ENCODE measurements at places on chromosomes 1 and 21.

DNA sequence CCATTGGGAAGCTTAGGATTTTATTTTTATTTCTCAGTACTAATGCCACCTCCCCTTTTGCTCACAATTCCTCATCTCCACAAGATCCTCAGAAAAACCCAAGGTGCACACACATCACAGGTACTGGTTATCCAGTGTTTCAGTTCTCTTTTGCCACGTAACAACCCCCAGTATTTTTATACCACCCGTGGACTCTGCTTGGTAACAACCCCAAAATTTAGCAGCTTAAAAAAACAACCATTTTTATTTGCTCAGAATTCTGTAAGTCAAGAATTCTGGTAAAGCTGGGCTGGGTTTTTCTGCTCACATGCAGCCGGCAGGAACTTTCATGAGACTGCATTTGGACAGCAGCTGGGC, 180.0 kb downstream of the KAZN start:
- no peak for DNase-seq

- DNase-seq, result no peak
Observed at GRCh38 chr1:94299627-94300553, 62.5 kb upstream of the ARHGAP29 start.

DNA sequence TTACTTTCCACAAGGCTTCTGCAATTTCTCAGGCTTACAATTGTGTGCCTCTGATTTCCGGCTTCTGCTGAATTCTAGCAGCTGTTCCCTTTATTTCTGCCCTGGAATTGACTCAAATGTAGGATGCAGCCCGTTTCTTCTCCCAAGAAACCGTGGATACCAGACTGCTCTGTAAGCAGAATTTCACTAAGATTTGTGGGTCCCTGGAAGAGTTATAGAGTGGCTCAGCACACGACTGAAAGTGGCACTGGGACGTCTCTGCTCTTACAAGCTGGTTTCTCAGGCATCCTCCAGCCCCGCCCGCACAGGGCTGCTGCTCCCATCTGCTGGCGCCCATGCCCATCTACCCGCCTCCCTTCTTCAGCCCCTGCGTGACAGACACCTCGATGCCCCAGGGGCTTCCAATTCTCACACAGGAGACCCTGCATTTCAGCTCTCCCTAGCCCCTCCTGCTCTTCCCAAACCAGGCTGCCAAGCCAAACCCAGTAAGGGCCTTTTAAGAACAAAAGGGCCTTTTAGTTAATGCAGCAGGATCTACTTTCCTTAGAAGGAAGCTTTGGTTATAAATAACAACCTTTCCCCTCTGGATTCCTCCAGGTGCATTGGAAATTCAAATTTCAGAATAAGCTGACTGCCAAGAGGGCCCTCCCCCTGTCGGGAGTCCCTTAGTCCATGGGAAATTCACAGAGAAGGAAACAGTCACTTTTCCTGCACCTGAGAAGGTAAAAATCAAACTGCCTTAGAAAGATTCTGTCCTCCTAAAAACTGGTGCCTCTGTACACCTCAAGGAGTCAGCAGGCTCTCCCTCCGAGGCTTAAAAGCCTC, 45.4 kb upstream of the TENT5B start:
- DNase-seq, result no peak

GRCh38 chr1:235050911-235051360, 77.7 kb downstream of the TOMM20 start:
- no peak for DNase-seq

GRCh38 chr1:36988321-36988720, 46.0 kb downstream of the GRIK3 start:
- DNase-seq, result no peak

GRCh38 chr1:246157516-246157915, 349.6 kb downstream of the SMYD3 start:
- DNase-seq, result no peak

- DNase-seq, result no peak
Observed at GRCh38 chr1:1918901-1919303, at the start of gene TMEM52. Gene TMEM52 (minus strand): TSS chr1:1919279. CDS start chr1:1919265, 14 bp downstream.

GRCh38 chr1:180221462-180221861, 8.6 kb upstream of the LHX4 start:
- no peak for DNase-seq

DNA sequence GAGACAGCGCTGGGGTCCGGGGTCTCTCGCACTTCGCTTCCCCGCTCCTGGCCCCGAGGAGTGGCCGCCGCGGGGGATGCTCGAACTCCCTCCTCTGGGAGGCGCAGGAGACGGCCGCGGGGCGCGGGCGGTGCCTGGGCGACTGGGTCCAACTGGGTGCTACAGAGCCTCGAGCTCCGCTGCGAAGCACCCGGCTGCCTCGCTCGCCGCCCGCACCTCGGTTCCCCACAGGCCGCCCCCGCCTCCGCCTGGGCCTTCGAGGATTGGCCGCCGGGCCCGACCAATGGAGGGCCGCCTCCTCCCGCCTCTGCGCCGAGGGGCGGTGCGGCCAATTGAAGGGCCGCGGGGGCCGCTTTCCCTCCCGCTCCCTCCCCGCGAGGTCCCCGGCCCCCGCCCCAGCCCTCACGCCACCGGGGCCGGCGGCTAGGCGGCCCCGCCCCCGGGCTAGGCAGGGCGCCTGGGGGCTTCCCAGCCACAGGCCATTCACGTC, at the start of gene CNN3:
TSS of gene CNN3 (minus strand) at position 196 of the 490 bp plus-strand sequence. CDS start 216 bp downstream, outside the sequence.
- DNase-seq, result peak; percentile 43

GRCh38 chr1:155882235-155882634, 22.9 kb downstream of the SYT11 start:
- DNase-seq, result no peak

DNA sequence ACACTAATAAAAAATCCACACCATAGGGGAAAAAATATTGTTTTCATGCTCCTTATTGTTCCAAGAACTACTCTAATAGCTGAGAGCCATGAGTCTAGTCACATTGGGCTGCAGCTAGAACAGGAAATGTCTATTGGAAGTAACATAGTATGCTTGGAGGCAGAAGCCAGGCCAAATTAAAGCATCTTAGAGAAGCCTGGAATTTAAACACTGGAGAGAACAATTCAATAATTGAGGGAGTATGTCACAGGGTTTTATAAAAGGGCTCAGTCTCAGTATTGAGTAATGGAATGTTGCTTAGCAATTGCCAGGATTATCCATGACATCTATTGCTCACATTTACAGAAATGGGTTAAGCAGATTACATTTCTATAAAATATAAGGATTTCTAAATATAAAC, 471.3 kb downstream of the LMO4 start:
- DNase-seq, result no peak

- no peak for DNase-seq
Observed at GRCh38 chr1:82099170-82099569, 298.4 kb downstream of the ADGRL2 start.

GRCh38 chr1:160731990-160732389, 7.1 kb upstream of the SLAMF7 start:
- no peak for DNase-seq

- no peak for DNase-seq
Observed at GRCh38 chr1:162003830-162004215, 19.8 kb downstream of the OLFML2B start.

DNA sequence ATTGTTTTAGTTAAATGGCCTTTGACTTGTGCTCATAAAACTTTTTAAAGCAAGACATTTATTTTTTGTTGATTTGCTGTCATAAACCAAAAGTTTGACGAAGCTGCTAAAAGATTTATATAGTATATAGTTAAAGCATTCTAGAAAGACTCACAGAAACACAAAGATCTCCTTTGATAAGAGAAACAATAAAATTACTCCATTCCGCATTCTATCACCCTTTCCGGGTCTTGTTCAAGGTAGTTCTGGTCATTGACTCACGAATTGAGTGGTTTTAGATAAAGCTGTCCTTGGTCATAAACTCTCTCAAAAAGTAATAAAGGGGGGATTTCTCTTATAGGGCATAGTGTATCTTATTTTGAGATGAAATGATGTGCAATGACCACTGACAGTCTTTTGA, 1010.5 kb upstream of the NCAM2 start:
- no peak for DNase-seq

DNA sequence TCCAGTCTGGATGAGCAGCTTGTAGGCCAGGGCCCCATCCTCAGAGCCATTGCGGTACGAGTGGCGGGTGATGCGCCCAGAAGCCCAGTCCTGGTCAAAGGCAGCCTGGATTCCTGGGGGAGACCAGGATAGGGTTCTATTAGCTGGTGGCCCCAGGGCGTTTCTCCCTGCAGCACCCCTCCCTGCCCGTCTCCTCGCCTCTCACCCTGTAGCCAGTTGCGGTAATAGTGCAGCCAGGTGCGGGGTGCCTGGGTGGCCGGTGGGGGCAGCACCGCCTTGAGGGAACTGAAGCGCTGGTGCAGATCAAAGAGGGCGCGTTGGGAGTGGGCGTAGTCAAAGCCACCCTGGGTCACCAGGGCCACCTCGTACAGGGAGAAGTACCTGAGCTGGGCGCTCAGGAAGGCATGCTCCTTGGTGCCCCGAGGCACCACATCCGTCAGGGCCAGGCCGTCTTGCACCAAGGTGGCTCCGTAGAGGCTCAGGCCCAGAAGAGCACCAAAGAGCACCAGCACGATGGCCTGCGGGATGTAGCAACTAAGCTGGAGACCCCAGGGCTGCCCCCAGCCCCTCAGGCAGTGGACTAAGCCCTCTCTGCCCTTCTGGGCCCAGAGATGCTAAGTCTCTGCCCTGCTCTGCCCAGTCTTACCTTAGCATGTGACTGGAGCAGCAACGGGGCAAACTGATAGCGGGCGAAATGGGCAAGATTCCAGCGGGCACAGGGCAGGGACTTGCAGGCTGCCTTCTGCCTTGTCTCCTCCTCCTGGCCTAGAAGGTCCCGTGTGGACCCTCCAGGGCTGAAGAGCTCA, 15.7 kb downstream of the PTCH2 start:
- DNase-seq, result no peak

GRCh38 chr1:223077247-223077833, 65.7 kb downstream of the TLR5 start:
- DNase-seq, result no peak

DNA sequence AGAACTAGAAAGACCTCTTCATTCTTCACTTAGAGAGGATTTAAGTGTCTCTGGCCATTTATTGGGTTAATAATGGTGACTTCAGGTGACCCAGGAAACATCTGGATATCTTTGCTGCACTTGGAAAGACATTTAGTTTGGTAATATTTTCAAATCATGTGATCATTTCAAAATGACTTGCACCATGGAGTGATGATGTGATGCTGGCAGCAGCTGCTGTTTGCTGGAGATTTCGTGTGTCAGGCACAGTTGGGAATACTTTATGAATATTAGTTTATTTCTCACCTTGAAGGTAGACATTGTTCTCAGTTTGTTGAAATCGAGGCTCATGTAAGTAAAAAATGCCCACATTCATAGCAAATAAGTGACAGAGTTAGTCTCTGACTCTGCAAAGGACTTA, 236.0 kb downstream of the DISC1 start:
- no peak for DNase-seq

GRCh38 chr1:228367798-228368791, 38.5 kb downstream of the TRIM11 start:
- DNase-seq, result no peak

DNA sequence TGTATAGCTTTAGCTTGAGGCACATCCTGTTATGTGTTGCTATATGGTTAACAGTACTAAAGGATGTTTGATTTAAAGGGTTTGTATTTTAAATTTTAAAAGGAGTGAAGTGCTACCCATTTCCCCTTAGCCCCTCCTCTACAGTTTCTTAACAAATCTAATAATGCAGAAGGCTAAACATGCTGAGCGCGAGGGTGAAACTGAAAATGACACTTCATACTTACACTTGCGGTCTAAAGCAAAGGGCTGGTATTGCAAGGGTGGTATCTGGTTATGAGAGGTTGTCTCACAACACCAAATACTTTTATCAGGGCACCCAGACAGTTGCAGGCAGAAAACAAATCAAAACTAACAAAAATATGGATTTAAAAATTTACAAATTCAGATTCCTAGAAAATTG, 172.3 kb downstream of the SIPA1L2 start:
- no peak for DNase-seq

DNA sequence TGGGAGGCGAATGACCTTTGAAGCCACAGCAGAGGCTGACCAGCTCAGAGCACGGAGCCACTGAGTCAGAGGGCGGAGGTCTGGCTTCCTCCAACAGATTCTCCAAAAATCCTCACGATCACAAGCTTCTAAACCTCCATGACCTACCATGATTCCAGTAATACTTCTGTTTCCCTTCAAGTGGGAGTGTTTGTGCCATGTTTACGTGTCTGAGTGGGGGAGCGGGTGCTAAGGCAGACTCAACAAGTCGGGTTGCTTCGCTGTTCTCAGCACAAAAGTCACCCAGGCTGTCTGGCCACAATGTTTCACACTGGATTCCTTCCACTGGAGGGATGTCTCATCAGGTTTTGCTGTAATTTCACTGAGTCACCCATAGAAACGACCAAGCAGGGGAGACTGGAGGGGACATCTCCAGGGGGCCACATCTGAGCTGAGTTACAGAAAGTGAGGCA, 86.2 kb downstream of the SLC66A1 start:
- no peak for DNase-seq

- DNase-seq, result no peak
Observed at GRCh38 chr1:154557939-154558719, at the start of gene UBE2Q1. Gene UBE2Q1 (minus strand): TSS chr1:154558662. CDS start chr1:154558553, 109 bp downstream.

DNA sequence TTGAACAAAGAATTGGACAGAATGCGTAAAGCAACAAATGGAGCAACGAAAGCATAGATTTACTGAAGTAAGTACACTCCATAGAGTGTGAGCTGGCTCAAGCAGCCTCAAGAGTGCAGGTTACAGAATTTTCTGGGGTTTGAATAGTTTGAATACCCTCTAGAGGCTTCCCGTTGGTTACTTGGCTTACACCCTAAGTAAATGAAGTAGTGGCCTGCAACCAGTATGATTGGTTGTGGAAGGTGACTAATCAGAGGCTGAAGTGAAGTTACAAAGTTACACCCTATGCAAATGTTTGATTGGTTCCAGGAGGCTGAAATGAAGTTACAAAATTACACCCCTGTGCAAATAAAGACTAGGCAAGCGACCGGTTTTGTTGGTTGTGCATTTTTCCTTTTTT, 10.9 kb downstream of the TCEANC2 start:
- no peak for DNase-seq

GRCh38 chr21:44052071-44052829, 40.1 kb downstream of the TRAPPC10 start:
- DNase-seq, result no peak

GRCh38 chr21:15171546-15171945, 106.7 kb upstream of the NRIP1 start:
- no peak for DNase-seq

GRCh38 chr1:29579821-29580425, 343.6 kb downstream of the PTPRU start:
- no peak for DNase-seq

DNA sequence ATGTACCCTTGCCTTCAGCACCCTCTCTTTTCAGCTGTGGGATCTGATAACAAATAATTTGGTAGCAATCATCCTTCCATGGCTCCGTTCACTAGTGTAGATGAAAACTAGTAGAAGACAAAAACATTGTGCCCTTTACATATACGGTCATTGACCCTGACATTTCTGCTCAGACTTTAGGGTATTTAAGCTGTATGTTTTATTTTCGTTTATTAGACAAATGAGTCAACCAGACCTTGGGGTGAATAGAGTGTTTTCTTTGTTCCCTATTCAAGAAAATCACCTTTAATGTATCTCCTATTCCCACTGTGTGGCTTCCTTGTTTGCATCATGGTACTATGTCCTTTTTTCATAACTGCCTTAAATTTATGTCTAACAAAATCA, 187.3 kb downstream of the VAV3 start:
- DNase-seq, result no peak

All from activated T-helper 1 cell treated with Interleukin-2 at 50 U/mL for 16 hours (primary cell).